Stimulated activated CD4-positive, alpha-beta T cell treated with anti-CD3 and anti-CD28 coated beads, TNF-alpha, amount 100 ng/mL, for 4 hours (primary cell): ENCODE measurements at places on chromosomes 13 and 19.

DNA sequence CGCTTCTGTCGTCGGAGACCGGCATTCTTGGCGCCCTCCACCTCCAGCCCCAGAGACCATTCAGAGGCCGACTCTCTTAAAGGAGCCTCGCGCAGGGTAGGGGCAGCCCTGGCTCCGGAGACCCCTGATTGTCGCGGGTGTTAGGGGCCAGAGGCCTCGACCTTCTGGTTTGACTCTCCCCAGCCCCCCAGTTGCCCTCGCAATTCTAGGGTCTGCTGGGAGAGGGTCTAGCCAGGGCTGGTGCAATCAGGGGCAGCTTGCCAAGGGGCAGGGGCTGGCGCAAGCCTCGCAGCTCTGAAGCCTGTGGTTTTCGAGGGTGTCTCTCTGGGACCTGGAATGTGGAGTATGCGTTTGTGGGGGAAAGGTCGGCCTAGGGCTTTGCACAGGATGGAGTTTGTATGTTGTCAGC is 1.6 kb upstream of the SLC7A10 start:
- DNase-seq: no peak

DNA sequence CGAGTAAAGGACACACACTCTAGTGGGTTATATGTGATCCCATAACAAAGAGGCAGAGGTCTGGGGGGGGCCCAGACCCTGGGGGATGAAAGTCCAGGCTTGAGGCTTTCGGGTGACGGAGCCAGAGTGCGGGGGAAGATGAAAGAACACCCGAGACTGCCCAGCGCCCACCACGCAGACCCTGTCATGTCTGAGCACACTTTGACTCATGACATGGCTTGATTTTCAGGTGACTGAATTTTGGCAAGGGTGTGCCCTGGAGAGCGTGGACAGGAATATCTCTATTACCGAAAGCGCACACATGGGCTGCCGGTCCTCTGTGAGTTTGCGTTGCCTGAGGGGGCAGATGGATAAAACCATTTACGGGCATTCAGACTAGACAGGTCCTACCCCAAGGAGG is 192.0 kb upstream of the SOX1 start:
- no peak for DNase-seq

DNA sequence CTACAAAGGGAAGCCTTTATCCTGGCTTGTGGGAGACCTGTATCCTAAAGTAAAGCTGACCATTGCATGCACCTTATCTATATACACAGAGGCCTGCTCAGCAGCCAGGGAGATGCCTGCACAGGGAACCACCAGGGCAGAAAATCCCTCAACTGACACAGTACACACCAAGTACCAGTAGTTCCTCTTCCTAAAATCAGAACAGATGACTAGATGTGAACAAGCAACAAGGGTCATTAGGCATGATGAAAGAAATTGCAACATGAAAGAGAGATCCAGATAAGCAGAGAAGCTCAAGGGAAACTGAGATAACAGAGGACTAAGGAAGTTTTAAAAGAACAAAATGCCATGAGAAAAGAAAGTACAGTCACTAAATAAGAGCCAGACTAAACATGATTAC is 39.7 kb upstream of the SLC7A9 start:
- DNase-seq: no peak

GRCh38 chr13:46149272-46150133 is 32.5 kb downstream of the LCP1 start:
- no peak for DNase-seq

DNA sequence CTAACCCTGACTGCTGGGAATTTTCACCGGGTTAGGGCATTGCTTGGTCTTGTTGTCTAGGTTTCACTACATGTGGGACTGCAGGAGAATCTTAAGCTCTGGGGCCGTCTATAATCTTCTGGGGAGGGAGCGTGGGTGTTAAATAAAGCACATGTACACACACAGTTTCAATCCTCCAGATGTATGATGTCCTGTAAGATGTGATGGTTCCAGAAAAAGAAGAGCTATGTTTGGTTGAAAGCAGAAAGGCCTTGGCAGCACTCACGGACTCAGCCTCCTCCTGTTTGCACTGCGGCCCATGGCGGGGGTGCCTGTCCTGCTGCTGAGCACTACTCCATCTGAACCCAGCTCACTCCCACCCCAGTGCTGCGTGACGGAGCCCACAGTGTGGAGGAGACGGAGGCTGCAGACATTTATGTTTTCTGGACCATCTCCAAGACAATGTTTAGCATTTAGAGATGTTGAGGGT is 343.5 kb downstream of the TEX29 start:
- DNase-seq: no peak

- DNase-seq: no peak
These were observed 54.4 kb upstream of the ZNF835 start for GRCh38 chr19:56725829-56726424.

DNA sequence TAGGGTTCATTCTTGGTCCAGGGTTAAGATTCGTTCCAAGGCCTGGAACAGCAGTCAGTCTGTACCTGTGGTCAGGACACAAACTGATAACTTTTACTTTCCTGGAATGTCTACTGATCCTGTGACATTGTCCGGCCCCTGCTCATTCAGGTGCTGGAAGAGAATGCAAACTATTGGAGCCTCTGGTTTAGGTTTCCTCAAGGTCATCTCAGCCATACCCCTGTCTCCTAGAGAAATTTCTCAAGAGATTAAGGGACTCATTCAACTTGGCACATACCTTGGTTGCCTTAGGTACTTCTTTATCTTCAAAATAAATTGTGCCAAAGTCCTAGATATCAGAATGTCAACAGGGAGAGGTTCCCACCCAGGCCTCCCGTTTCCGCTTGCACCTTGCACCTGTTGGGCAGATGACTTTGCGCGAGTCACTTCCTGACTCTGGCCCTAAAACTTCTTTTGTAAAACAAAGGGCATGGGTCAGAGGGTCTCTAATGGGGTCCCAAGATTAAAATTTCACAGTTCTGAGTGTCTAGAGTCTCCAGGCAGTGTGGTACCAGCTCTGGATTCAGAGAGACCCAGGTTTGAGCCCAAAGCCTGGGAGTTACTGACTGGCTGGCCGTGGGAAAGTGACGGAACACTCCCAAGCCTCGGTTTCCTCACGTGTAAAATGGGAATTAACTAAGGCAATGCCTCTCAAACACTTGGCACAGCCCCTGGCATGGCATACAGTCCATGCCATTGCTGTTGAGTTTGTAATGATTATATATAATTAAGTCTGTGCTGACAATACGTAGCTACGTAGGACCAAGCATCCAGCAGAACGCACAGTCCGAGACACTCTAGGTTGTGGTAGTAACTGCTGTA is 25.8 kb upstream of the CYP2S1 start:
- DNase-seq: no peak

GRCh38 chr13:75800545-75800944 is 164.4 kb downstream of the LMO7 start:
- no peak for DNase-seq

DNA sequence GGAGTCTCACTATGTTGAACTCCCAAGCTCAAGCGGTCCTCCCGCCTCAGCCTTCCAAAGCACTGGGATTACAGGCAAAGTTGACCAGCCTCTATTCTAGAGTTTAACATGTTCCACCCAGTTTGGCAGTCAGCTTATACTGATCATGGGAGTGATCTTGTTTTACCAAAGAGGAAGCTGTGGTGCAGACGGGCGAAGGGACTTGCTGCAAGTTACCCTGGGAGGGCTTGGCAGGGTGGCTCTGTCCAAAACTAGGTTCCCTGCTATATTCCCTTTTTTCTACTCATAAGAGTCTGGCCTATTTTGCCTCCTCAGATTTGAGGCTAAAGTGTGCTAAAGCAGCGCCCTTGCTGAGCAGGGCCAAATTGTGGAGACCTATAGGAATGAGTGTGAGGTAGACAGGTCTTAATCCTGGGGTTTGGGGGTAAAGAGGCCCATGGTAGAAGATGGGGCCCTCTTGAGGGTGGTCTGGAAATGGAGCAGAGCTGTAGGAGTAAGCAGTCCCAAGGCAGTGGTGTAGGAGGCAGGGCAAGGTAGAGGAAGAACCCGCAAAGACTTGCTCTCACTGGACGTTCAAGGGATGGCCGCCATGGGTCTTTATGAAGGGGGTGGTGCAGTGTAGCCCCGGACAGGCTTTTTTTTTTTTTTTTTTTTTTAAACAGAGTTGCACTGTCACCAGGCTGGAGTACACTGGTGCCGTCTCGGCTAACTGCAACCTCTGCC is 3.3 kb downstream of the RPS19 start:
- DNase-seq: no peak

- no peak for DNase-seq
These were observed 758 bp downstream of the BAX start for GRCh38 chr19:48955308-48955958.

DNA sequence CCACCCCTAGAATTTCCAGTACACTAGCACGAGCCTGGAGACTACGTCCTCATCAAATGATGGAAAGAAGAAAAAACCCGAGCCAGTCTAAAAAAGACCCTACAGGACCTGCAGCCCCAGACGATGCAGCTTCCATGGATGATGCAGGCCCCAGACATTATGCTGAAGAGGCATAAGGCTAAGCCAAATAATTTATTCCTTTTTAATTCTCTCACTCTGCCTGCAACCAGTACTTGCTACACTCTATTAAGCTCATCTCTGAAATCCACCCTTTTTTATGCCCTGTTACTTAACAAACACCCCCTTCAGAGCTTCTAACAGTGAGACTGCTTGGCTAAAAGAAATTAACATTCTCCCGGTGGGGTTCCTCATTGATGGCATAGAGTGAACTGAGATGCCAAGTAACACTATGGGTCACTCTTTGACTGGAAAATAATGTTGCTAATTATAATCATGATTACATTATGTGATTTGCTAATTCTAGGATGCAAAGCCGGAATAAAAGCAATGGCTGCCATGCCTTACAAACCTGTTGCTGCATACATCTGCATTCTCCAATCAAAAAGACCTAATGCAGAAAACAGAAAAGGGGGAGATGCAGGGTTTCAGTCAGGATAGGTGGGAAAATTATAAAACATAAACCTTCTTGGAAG is 1462.4 kb downstream of the UQCRFS1 start:
- no peak for DNase-seq

- no peak for DNase-seq
These were observed 5.9 kb downstream of the CYP4F2 start for GRCh38 chr19:15892012-15892411.
